CD4-positive, alpha-beta T cell treated with Interleukin-6 at 100 ng/mL for 8 hours (primary cell): ENCODE measurements at places on chromosomes 3 and 15.

DNA sequence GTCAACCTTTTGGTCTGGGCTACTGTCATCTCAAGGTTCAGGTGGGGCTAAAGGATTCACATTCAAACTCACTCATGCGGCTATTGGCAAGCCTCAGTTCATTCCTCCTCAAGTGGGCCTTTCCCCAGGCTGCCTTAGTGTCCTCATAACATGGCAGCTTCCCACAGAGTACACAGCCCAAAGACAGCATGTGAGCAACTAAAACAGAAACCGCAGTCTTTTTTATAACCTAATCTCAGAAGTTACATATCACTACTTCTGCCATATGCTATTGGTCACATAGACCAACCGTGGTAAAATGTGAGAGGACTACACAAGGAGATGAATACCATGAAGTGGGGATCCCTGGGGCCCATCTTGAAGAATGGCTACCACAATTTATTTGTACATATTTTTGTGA is 4.5 kb upstream of the CEP70 start:
- DNase-seq, result no peak

- no peak for DNase-seq
Observed at GRCh38 chr3:179687967-179688535, 35.2 kb downstream of the USP13 start.

DNA sequence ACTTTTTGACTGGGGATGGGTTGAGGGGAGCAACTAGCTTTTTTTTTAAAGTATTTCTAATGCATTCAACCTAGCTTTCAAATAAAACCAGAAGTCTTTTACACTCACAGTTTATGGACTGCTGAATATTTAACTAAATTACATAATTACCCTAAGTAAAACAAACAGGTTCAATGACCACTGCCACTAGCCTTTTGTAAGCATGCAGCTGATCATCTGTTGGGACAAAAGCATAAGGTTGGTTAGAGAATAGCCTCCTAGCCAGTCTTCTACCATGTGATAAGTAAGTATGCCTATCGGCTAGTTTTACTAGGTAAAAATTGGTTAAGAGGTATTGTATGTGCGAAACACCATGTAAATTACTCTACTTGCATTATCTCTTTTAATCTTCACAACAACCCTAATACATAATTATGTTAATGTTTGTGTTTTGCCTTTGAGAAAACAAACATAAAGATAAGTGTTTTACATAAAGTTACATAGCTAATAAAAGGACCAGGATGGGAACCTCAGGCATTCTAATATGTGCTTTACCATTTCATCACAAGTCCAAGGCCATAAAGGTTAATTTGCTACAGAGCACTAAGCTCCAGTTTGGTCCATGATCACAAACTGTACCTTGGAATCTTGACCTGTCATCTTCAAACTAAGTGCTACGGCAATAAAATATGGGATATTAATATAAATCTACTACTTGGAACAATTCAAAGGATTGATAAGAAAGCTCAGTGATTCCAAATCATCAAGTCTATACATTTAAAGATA is 13.2 kb downstream of the PFN2 start:
- DNase-seq, result no peak

DNA sequence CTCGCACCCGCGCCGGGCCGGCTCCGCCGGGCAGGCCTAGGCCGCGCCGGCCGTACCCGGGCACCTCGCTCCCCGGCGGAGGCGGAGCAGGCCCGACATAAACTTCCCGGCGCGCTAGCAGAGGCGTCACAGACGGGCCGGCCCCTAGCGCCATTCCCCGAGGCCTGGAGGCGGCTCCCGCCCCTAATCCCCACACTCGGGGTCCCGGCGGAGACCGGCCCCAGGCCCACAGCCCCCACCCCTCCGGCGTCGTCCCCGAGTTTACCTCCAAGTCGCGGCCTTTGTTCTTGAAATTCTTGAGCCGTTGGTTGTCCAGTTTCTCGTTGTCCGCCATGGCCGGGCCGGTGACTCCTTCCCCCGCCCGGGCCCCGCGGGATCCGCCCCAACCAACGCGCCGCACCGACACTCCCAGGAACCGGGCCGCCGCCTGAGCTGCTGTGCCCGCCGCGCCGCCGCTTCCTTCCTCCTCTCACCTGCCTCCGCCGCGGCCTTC is 376 bp downstream of the KPNA4 start:
- DNase-seq, result peak; percentile 45

GRCh38 chr15:48119277-48119676 is 1.5 kb upstream of the SLC24A5 start:
- DNase-seq, result no peak

DNA sequence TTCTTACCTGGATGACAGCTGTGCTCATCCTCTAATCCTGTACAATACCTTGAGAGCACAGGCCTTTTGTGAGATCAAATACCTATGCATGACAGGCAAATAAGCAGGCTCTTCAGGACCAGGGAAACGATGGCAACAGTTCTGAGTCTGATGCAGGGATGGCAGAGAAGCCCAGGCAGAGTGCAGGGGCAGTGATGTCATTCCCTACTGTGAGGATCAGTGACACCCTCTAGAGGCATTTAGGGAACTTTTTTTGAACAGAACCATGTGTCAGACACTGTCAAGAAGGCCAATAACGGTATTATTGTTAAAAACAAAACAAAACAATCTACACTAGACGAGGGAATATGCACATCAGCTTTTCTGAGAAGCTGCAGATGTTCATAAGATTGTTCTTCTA is 314.8 kb upstream of the CTDSPL start:
- no peak for DNase-seq

- DNase-seq, result no peak
Observed at GRCh38 chr3:57852896-57853295, 96.8 kb downstream of the SLMAP start.

GRCh38 chr3:112761062-112761638 is 85.5 kb downstream of the CD200R1L start:
- no peak for DNase-seq

GRCh38 chr3:113441051-113441770 is at the start of gene CFAP44:
CFAP44 (minus strand) TSS chr3:113441493; CDS start chr3:113433664, 7,829 bp downstream.
- peak; percentile 43 for DNase-seq

DNA sequence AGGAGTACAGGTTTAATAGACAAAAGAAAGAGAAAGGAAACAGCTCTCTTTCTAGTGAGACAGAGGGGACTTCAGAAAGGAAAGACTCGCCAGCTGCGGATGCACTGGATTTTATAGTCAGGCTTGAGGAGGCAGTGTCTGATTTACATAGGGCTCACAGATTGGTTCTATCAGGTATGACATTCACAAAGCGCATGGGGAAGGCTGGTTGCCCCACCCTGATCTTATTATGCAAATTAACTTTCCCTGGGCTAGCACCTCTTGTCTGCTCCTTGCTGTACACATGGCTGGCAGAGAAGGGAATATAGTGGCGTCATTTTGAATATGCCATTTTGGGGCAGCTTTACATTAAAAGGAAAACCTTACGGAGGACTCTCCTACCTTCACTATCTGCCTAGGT is 938.4 kb upstream of the SEMA6D start:
- DNase-seq, result no peak

GRCh38 chr15:98801234-98801561 is 152.9 kb downstream of the IGF1R start:
- DNase-seq, result no peak

DNA sequence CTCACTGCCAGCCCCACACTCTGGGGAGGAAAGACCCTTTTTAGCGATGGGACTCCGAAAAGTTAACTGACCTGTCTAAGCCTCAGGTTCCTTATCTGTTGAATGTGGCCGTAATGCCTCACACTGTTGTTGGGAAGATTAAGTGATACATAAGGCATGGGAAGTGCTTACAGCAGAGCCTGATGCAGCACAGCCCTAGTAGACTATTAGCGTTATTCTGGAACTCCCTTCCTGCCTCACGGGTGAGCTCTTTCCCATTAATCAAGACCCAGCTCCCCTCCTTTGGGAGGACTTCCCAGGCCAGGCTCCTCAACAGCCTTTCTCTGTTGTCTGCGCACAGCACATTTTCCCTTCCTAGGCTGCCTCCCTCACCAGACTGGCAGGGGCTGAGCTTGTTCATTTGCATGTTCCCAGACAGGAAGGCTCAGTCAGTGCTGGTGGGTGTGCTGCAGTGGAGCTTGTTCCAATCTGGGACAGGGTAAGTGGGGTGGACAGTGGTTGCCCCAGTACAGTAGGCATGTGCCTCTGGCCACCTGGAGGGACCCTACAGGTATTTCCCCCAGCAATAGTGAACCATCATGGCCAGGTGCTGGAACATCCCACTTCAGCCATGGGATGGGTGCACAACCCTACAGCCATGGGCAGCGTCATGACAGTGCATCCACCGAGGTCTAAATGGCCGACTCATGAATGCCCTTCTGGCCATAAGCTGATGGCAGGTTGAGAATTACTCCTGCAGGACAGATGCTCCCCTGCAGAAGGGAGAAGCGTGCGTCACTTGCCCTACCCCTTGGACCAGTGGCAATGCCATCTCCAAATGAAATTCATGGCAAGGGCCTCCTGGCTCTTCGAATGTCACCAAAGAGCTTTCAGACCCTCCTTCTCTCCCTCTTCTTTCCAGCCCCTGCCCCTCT is 5.8 kb upstream of the PSTPIP1 start:
- no peak for DNase-seq

DNA sequence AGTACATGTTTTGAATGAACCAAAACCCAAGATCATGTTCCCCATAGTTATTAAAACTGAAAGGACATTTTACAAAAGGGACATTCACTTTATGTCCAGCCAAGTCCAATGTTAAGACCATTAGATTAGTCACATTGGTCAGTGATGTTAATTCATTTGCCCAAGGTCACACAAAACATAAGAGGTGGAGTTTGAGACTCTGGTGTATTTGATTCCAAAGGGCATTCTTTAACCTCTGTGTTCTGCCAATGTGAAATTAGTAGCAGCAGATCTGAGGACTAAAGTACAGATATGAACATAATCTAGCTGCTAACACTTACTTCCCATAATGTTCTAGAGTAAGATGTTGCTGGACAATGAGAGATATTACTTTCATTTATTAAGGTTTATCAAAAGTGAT is 425.6 kb downstream of the TUSC7 start:
- no peak for DNase-seq

- no peak for DNase-seq
Observed at GRCh38 chr15:77038312-77039216, 32.3 kb downstream of the TSPAN3 start.

DNA sequence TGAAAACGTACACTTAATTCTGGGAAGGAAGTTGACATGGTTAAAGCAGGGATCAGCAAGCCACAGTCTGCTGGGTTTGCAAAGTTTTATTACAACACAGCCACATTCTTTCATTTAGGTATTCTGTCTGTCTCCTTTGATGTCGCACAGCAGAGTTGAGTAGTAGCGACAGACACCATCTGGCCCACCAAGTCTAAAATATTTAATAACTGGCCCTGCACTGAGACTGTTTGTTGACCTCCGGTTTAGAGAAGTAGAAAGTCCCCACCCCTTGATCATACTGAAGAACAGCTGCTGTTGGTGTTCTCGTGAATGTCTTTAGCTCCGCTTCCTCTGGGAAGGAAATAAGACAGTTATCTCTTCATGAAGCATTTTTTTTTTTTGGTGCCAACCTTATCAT is 66.2 kb downstream of the MCTP2 start:
- no peak for DNase-seq

- no peak for DNase-seq
Observed at GRCh38 chr3:147304756-147305155, 101.6 kb downstream of the ZIC4 start.

GRCh38 chr3:184338511-184338945 is 1.1 kb downstream of the FAM131A start:
- DNase-seq, result no peak

DNA sequence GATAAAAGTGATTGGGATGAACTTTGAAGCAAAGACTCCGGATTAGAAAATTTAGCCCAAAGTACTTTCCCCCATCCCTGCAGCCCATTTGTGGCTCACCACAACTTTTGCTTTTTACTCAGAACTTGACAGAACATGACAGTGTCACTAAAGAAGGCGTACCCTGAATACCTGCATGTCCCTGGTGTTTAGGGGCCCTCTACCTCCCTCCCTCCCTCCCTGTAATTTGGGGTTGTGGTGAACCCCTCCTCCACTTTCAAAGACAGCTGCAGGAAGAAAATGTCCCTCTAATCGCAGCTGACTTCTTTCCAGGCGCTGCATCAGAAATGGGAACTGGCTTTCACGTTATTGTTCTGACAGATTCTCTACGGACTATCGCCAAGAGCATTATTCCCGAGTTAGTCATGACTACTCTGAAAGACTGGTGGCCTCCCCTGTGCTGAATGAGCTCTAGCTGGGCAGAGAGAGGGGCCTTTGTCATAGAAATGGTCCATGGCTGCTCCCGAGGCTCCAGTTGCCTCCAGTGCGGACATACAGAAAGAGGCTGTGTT is 93.2 kb upstream of the ARHGEF3 start:
- peak; percentile 23 for DNase-seq

- no peak for DNase-seq
Observed at GRCh38 chr3:28124882-28125281, 116.5 kb upstream of the CMC1 start.

DNA sequence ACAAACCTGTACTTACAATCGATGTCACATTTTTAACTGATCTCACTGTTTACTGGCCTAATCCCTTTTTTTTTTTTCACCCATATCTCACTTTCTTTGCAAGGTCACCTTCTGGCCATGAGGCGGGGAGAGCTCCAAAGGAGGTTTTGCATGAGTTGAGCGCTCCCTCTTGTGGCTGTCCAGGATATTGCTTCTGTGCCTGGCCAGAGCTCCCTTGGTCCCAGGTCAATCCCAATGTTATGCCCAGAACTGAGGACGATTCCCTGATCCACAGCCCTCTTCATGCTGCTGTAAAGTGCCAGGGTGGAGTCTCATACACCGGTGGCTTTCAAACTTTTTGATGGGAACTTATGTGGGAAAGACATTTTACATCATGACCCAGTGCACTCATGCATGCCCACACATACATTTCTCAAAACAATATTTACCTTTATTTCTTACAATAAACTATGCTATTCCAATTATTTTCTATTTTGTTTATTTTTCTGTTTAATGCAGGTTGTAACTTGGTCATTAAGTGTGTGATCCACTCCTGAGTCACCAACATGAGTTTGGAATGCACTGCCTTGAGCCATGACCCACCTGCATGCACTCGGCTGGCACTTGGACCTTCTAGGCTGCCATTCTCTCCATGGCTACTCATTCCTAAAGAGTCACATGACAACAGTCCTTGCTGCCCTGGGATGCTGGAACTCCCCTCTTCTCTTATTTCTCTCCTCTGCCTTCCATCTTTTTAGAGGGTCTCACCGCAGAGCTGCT is 9.6 kb upstream of the SST start:
- DNase-seq, result peak; percentile 45

DNA sequence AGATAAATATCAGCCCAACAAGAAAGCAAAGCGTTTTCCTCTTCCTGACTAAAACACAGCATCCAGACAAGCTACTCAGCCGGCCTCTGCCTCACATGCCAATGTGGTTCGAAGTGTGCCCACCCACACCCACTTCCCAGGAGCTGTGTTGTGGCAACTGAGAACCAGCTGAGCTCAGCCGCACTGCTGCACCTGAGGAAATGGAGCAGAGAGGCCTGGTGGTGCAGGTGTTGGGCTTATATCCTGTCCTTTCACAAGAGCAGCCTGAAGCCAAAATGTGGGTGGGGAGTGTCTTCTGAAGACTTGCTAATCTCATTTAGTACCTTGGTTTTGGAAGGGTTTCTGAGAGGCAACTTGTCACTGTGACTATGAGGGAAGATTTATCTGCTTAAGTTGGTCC is 23.0 kb upstream of the RETNLB start:
- DNase-seq, result peak; percentile 40

GRCh38 chr3:39519103-39519502 is 51.6 kb downstream of the MOBP start:
- DNase-seq, result no peak
